ENCODE measurements at places on chromosomes 7 and 10.

GRCh38 chr7:129053938-129054437 lies 923 bp downstream of the TNPO3 start:
- DNase-seq, result peak; percentile 43

GRCh38 chr10:105291571-105291970 lies 650.5 kb downstream of the SORCS3 start:
- no peak for DNase-seq

DNA sequence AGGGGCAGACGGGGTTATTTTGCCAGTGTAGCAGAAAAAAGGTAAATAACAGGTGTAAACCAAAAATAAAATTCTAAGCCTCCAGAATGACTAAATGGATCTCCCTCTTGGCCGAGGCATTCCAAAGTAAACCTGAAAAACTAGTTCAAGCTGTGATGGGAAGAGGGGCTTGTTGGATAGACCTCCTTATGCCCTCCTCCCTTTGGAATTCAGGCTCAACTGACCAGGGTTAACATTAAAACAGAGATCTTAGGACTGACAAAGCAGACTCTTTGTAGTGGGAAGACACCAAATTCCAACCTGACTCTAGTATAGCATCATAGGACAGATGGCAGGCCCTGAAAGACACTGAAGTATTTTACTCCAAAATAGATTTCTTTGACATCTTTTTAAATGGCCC lies 113.8 kb upstream of the ITGB1 start:
- no peak for DNase-seq

DNA sequence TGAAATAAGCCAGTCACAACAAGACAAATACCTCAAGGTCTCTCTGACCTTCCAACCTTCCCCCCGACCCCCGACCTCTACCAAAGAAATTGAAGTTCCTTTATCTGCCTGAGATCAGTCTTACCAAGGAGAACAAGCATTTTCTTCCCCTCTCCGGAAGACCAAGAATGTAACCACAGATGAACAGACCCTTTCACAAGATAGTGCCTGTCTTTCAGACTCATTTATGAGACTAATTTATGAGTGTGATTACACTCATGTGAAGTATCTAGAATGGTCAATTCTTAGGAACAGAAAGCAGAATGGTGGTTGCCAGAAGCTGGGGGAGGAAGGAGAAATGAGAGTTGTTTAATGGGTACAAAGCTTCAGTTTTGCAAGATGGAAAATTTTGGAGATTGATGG lies 108.9 kb upstream of the MKLN1 start:
- DNase-seq, result no peak

GRCh38 chr7:17558558-17559332 lies 260.3 kb downstream of the AHR start:
- DNase-seq, result peak; percentile 58

All from amniotic epithelial cell (primary cell).